Activated CD8-positive, alpha-beta memory T cell treated with anti-CD3 and anti-CD28 coated beads for 24 hours (primary cell): ENCODE measurements at places on chromosomes 4 and X.

- DNase-seq, result no peak
Measured at GRCh38 chr4:85925071-85925470, 434.8 kb downstream of the MAPK10 start.

GRCh38 chrX:67781132-67781531, 237.3 kb downstream of the AR start:
- DNase-seq, result no peak

DNA sequence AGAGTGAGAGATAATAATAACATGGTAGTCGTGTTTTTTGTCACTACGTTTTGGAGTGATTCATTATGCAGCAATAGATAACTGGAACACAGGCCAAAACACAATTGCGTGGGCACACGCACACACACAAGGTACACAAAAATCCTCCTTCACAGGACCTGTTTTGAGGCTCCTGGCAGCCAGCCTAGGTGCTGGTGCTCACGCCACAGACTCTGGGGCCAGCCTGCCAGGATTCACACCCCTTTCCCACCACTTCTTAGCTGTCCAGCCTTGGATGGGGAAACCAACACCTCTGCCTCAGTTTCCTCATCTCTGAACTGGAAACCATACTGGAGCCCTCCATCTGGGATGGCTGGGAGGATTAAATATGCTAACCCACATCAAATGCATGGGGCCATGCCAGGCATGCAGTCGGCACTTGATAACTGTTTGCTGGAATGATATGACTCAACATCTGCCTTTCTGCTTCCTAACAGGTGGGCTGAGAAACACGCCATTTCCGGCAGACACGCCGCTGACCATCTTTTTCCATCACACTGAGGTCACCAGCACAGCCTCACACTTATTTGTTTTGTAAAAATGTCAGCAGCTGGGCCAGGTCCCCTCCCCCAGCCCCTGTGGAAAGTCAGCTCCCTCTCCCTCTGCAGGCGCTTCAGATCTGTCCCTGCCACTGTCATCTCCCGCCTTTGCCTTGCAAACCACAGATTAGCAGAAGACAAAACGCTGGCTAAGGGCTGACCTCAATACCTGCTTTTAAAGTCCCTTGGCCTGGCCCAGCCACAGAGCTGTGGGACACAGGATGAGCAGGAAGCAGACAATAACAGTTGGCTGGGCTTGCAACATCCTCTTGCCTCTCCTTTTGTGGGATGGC, 237.5 kb downstream of the BCOR start:
- DNase-seq, result peak; percentile 88

- no peak for DNase-seq
Measured at GRCh38 chr4:135838889-135839288, 1637.3 kb upstream of the PABPC4L start.

DNA sequence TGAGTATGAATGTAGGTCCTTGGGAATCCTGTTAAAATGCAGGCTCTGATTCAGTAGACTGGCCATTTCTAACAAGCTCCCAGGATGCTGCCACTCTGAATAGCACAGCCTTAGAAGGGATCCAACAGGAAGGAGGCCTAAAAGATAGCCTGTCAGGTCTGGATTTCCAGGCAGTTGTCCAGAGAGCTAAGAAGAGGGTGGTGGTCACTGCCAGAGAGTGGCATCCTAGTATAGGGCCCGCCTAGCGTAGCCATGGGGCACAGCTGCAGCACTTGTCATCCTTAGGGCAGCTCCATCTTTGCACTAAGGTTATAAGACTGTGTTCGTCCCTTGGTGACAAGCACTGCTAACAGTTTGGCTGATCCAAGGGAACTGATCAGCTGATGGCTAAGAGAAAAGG, 20.5 kb upstream of the NUP54 start:
- DNase-seq, result no peak

DNA sequence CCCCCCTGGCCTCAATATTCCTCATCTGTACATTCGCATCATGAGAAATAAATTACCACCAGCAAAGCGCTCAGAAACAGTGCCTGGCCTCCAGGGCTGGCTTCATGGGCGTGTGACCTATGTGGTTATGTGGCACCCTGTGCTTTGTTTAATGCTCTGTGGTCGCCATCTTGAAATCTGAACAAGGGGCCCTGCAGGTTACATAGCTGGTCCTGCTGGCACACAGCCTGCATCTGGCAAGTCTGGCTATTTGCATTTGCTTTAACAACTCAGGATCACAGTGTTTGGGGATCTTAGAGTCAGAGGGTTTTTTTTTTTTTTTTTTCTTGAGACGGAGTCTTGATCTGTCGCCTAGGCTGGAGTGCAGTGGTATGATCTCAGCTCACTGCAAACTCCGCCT, 9.9 kb downstream of the FOXP3 start:
- DNase-seq, result no peak

- DNase-seq, result peak; percentile 79
Measured at GRCh38 chrX:43557792-43558191, 98.3 kb upstream of the MAOA start.
